ENCODE measurements at places on chromosomes 16 and 17. TPM values are rescaled to one million over a fixed set of nuclear protein-coding genes. Genes with fewer than 3 reads are reported as not detected.

GRCh38 chr16:65697065-65697464 is 575.2 kb upstream of the CDH11 start:
- H3K4me3 ChIP-seq, result no peak overlapping the region
- no peaks in the 10 kb centered on the region for H3K27me3 ChIP-seq
- no peak overlapping the region for H3K27ac ChIP-seq
- H3K4me1 ChIP-seq, result no peaks in the 10 kb centered on the region
- DNase-seq, result no peak

DNA sequence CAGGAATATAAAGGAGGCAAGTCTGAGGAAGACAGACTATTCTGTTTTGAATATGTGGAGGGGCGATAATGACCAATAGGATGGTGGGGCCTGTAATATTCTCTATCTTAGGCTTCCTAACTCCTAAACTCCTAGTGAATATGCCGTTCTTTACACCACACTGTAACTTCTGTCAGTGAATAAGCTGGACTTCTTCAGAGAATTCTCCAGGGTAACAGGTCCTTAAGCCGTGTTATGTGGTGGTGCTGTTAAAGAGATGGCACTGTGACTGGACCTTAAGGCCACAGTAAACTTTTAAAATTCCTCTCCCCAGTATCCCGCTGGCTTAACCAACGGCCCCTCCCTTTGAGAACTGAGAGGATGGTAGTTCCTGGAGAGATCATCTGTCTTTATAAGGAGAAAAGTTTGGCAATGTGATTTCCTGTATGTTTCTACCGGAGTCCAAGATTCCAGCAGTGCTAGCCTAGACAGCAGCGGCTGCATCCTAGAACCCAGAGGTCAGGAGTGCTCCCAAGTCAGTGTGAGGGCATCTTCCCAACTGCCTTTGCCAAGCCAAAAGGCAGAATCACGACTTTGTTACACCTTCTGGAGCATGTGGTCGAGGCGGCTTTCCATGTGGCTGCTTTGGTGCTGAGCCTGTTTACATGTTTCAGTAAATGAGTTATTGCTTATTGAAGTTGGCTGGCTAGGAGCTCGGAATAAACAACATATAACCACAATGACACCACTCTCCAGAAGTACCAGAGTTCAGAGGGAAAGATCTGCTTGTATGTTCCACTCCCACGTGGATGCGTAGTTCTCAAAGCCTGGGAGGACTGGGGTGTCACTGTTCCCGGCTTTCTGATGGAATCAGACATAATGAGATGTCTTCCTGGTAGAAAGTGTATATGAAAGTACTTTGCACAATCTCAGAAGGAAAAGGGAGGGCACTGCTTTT is 41.0 kb downstream of the TUBD1 start:
- H3K27ac ChIP-seq, result no peak overlapping the region
- H3K4me3 ChIP-seq, result no peak overlapping the region
- DNase-seq, result peak; percentile 49
- H3K4me1 ChIP-seq, result no peaks in the 10 kb centered on the region
- H3K27me3 ChIP-seq, result no peaks in the 10 kb centered on the region

- no peaks in the 10 kb centered on the region for H3K4me1 ChIP-seq
- no peak overlapping the region for H3K4me3 ChIP-seq
- DNase-seq, result no peak
- no peak overlapping the region for H3K27ac ChIP-seq
- no peaks in the 10 kb centered on the region for H3K27me3 ChIP-seq
Measured at GRCh38 chr17:66073384-66073783, 118.5 kb downstream of the CEP112 start.

The KRTAP4-3 gene
- not detected for total RNA-seq

The PPP1R1B gene
- total RNA-seq, result 14.4 TPM

The CIITA gene
- 13.9 TPM for total RNA-seq

The TNK1 gene
- 3.6 TPM for total RNA-seq
